ENCODE measurements at places on chromosomes 3 and 15. TPM values are rescaled to one million over a fixed set of nuclear protein-coding genes. Genes with fewer than 3 reads are reported as not detected.

REC114 gene
- not detected for total RNA-seq

DNA sequence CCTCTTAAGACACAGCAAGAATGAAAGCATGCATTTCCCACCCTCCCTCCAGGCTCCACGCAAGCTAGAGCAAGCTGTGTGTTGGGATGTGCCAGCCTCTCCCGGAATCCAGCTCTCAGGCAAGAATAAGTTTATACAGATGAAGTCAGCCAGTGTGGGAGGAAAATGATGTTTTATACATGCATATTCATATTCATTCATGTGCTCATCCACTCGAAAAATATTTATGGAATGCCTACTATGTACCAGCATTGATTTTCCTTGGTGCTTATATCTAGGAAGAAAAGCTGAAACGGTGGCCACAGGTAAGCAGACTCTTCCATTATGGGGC lies 62.7 kb downstream of the KLHL6 start:
- no peak for DNase-seq

MED12L gene
- total RNA-seq: 0.45 TPM

- DNase-seq: no peak
Measured at GRCh38 chr3:195179776-195180489, 91.0 kb downstream of the XXYLT1 start.

DNA sequence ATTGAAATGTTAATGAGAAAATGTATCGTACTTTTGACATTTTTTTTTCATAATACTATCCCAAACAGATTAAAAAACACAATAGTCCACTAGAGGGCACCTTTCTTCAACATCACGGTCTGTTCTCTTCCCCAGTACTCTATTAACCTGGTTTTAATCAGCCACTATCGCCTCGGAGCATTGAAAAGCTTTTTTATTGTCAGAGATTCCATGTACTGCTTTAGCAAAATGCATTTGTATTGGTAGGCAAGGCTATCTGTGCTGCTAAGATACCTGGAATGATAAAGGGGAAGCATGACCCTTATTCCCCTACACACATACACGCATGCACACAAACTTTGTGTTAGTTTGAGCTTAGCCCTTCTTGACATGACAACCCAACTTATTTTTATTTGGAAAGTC lies 160.1 kb upstream of the IL12A start:
- no peak for DNase-seq

- no peak for DNase-seq
Measured at GRCh38 chr15:79034284-79034683, 56.3 kb downstream of the RASGRF1 start.

- DNase-seq: no peak
Measured at GRCh38 chr15:40702077-40702476, 7.1 kb downstream of the RAD51 start.

DNA sequence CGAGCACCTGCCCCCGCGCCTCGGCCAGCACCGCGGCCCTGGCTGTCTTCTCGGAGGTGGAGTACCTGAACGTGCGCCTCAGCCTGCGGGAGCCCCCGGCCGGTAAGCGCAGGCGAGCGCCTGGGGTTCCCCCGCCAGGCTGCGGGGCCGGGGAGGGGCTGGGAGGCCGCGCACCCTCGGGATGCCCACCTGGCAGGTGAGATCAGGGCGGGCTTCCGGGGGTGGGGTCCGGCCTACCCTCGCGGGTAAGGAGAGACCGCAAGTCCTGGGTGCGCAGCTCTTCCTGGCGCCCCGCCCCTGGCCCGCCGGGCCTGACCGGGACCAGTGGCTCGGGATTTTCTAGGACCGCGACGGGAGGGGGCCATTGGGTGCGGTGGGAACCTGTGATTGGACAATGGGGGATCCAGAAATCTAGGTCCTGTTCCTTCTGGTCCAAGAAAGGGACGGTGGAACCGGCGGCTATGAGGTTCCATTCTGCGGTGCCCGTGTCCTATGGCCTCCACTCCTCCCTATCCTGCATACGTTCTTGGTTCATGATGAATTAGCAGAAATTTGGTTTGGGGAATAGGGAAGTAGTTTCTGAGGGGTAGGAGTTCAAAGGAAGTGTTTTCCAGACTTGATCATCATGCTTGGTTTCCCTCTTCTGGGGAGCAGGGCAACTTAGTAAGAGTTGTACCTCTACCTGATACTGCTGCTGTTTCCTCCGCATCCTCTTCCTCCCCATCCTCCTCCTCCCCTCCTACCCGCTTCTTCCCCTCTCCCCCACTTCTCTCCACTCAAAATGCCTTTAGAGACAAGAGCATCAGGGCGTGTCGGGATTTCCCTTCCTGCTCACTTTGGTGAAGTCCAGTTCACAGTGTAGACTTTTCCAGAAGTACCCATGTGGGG lies 808 bp downstream of the ARRDC4 start:
- peak; percentile 74 for DNase-seq

DNA sequence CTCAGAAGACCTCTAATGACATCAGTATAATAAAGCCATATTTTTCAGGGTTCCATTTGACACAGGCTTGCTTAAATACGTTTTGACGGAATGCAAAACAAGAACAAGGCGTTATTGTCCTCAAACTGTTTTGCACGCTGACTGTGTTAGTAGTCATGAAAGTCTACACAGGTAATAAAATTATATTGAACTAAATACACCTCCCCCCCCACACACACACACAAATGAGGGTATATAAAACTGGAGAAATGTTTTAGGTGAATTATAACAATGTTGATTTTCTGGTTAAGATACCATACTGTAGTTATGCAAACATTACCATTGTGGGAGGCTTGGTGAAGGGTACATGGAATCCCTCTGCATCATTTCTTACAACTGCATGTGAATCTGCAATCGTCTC lies 257.1 kb upstream of the ARRDC4 start:
- DNase-seq: no peak

- DNase-seq: no peak
Measured at GRCh38 chr3:73432706-73433032, 192.1 kb downstream of the PDZRN3 start.

POLR2M gene
- 40.8 TPM for total RNA-seq

DNA sequence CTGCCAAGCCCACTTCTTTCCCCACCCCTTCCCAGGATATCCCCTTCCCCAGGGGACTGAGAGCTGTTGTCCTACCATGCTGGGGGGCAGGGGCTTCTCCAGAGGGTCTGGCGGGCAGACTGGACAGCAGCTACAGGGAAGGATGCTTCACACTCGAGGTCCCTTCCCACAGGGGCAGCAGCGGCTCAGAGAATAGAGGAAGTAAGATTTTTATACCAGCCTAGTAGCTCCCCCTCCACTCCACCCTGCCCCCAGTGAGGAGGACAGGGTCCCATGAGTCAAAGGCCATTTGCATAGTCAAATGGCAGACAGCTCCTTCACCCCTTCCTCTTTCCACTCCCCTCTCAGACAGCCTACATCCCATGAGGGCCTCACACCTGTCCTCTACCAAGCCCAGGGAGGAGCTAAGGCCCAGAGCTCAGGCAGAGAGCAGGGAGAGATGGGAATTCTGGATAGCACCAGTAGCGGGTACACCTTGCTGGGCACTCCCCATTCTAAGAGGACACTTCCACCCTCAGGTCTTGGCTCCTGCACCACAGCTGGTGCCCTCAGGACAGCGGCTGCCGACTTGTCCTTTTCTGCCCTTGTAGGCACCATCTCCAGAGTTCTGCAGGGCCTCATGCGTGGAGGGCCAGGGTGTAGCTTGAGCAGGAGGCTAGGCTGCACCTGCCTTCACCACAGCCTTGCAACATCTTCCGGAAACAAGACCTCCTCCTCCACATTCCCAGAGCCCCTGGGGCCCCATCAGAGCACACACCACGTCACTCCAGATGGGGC lies at the start of gene TLR9:
Gene TLR9 (minus strand): TSS at position 194 of the 777 bp plus-strand sequence. CDS start 116 bp downstream, at position 78.
- DNase-seq: no peak

ALPK3 gene
- 1.0 TPM for total RNA-seq

GRCh38 chr15:71812966-71813722 lies 2.8 kb downstream of the NR2E3 start:
- DNase-seq: peak; percentile 21

DNA sequence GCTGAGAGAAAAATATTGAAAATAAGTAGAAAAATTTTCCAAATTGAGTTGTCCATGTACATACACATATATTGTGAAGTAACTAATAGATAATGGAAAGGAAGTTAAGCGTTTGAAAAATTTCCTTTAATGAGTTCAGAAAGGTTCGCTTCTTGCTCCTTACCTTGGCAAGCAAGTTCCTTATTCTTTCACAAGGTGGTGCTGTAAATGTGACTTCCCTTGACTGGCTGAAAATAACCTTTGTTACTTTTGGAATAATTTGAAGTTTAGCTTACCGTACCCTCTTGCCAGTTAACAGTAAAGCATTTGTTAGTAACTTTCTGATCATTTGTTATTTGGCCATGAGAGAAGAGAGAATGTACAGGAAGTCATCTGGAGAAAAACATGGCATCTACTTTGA lies 41.6 kb downstream of the PYDC2 start:
- DNase-seq: no peak

PLEKHO2 gene
- total RNA-seq: 10.7 TPM

ZNF770 gene
- 20.1 TPM for total RNA-seq

DNA sequence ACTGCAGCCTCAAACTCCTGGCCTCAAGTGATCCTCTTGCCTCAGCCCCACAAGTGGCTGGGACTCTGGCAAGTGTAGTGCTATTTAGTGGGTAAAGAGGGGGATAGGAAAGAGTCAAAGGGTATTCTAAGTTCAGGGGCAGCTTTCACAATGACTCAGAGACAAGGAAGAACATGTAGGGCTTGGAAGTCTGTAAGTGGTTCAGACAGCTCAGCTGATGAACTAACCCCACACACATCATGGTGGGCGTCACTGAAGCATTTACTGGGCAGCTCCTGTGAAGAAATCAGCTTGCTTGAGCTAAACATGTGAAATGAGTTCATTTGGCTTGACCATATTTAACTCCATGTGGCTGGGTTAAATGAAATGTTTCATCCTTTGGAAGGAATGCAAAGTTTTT lies 34.6 kb upstream of the THSD4 start:
- no peak for DNase-seq

- no peak for DNase-seq
Measured at GRCh38 chr3:57098418-57099310, 38.2 kb downstream of the SPATA12 start.

GMNC gene
- total RNA-seq: not detected

- no peak for DNase-seq
Measured at GRCh38 chr3:158419820-158420653, 151.0 kb upstream of the MLF1 start.
